GM12891 (cell line): ENCODE measurements at places on chromosomes 1 and 21.

GRCh38 chr1:167165948-167166689 is 54.6 kb upstream of the POU2F1 start:
- DNase-seq = no peak

- no peak for DNase-seq
Measured at GRCh38 chr1:27634985-27635367, at the start of gene FGR. FGR (minus strand) TSS chr1:27635185; CDS start chr1:27623916, 11,269 bp downstream.

DNA sequence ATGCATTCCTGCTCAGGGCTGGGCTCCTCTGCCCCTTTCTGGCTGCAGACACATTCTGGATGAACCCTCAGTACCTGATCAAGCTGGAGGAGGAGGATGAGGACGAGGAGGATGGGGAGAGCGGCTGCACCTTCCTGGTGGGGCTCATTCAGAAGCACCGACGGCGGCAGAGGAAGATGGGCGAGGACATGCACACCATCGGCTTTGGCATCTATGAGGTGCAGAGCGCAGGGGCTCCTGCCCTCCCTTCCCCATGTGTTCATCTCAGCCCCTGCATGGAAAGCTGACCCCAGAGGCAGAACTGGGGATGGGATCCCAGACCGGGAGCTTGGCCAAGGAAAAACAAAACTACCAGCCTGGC is 43.1 kb downstream of the CAPN2 start:
- no peak for DNase-seq

DNA sequence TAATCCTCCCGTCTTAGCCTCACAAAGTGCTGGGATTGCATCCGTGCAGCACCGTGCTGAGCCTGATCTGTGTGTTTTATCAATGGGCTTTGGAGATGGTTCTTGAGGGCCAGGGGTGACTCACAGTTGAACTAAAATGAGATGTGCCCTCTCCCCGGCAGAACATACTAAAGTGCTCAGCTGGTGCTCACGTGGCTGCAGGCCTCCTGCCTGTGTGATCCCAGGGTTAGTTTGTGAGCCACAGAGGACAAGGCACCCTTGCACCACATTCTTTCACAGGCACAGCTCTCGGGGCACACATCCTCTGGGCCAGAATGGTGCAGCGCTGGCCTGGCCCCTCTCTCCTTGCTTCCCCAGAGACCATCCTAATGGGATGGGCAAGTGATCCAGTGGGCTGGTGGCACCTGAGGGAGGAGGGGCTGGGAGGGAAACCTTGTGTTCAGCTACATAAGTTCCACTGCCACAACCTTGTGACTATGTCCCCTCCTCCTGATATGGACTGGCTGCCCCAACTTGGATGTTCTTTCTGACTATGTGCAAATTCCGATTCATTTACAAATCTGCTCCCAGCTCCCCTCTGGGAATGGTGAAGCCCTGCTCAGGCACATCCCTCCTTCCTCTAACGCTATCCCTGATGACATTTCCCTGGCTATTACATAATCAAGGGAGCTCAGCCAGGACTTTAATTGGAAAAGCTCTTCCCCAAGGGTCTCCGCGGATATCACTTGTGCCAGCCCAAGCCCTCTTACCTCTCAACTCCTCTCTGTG is 197.0 kb upstream of the EDN2 start:
- DNase-seq = no peak

DNA sequence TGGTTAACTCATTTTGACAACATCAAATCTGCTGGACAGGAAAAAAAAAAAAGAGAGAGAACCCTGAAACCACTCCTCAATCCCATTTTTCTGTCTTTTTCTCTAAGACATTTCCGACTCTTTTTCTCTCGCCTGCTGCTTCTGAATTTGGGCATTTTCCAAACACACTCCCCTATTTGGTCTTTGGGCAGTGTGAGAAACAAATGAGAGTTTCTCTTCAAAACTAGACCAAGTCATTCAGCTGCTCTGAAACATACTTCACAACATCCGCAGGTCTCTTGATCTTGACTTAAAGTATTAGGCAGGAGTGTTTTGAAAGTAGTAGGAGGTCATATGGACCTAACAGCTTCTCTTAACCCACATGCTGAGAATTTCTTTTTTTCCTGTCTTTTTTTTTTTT is 364.8 kb upstream of the ESRRG start:
- DNase-seq = no peak

GRCh38 chr1:204045430-204045829 is 27.5 kb upstream of the SOX13 start:
- no peak for DNase-seq

- DNase-seq = peak; percentile 66
Measured at GRCh38 chr1:155091071-155092051, 12.7 kb downstream of the EFNA3 start.

DNA sequence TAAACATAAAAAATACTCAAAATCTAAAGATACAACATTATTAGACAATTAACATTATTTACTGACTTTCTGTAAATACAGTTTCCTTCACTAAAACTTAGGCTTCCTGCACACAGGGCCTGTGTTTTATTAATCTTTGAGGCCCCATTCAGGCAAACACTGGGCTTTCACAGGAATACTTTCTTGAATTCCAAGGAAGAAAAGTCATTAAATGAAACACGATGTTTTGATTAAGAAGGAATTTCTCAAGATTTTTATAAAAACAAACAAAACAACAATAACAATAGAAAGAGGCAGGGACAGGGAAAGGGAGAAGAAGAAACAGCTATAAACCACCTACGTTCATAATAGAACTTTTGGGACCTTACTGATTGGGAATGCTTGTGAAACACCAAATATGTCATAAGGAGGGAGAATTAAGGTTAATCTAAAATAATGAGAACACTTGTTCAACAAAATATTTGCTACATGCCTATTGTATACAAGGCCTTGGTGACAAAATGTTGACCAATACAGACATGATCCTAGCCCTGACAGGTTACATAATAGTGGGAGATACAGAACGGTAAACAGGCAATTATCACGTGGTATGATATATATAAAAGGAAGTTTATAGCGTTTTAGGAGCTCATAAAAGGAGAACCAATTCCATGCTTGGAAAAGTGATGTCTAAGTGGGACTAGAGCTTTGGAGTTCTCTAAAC is 3.6 kb downstream of the DDAH1 start:
- no peak for DNase-seq

- DNase-seq = no peak
Measured at GRCh38 chr21:37149411-37149810, 76.4 kb downstream of the TTC3 start.

DNA sequence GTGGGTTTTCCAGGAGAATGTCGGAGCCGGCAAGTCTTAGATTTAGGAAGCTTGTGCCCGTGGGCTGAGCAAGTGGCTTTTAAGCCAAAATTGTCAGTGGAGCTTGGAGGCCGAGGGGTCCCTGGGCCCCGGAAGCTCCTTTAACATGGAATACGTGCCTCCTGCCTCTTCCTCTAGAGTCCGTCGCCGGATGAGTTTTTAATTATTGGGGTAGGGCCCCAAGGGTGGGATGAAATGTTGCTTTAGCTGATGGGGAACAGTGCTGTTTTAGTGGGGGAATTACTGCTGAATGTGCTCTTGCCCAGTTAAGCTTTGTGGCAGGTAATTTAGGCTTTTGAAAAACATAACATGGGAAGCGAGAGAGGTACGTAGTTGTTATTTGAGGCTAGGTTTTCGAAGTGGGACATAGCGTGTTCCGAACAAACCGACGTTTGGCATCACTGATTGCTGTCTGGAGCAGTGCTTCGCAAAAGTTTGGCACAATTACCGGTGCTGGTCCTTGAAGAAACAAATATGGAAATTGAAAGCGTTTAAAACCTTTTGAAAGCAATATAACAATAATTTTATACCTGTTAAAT is 786 bp downstream of the RPL5 start:
- no peak for DNase-seq

DNA sequence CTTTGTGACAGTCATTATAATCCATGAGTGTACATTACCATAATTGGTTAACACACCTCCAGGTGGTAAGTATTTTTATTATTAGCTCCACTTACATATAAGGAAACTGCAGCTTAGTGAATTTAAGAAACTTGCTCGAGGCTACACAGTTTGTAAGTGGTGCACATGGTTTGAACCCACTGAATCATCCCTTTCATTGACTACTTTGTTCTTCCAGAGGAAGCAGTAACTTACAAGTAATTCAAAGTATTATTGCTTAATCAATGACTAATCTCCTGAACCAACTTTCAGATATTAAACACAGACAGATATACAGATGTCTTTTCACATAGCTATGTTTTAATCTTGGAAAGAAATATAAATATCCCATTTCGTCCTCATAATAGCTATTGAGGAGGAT is 18.7 kb upstream of the CLDN8 start:
- DNase-seq = no peak
